ENCODE measurements at places on chromosomes 4 and X.

- no peak overlapping the region for H3K4me3 ChIP-seq
- no peaks in the 10 kb centered on the region for H3K4me1 ChIP-seq
- H3K27ac ChIP-seq: no peak overlapping the region
- no peaks in the 10 kb centered on the region for H3K27me3 ChIP-seq
Measured at GRCh38 chr4:20311856-20312255, 60.2 kb downstream of the SLIT2 start.

- H3K36me3 ChIP-seq: no peaks in the 10 kb centered on the region
- H3K27ac ChIP-seq: no peak overlapping the region
- DNase-seq: no peak
- H3K4me1 ChIP-seq: no peaks in the 10 kb centered on the region
Measured at GRCh38 chr4:182518421-182518820, 275.2 kb downstream of the TENM3 start.

GRCh38 chr4:8016527-8016926, 76.9 kb upstream of the AFAP1 start:
- no peak for DNase-seq
- H3K27ac ChIP-seq: no peak overlapping the region
- no peaks in the 10 kb centered on the region for H3K36me3 ChIP-seq
- no peak overlapping the region for H3K4me3 ChIP-seq

DNA sequence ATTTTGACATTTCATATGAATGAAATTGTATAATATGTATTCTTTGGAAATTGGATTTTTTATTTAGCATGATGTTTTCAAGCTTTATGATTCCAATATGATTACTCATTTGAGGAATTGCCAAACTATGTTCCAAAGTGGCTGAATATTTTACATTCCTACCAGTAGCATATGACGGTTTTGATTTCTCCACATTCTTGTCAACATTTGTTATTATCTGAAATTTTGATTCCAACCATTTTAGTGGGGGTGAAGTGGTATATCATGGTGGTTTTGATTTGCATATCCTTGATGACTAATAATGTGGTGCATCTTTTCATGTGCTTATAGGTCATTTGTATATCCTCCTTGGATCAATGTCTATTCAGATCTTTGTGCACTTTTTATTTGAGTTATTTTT, 2.6 kb upstream of the BEX1 start:
- H3K27ac ChIP-seq: no peak overlapping the region
- no peak overlapping the region for H3K4me3 ChIP-seq
- no peak for DNase-seq
- H3K27me3 ChIP-seq: no peaks in the 10 kb centered on the region

DNA sequence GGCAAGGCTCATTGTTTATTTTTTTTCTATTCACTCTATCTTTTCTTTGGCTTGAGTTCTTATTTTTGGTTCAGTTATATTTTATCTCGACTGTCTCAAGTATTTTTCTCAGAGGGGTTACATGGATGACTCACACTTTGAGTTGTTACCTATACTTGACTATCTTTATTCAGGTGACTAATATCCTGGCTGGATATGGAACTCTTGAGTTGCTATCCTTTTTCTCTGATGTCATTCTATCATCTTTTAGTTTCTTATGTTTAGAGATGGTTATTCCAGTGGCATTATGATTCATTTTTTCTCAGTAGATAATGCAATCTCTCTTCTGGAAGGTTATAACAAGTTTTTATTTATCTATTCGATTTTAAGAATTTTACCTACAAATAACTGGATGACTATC, 117.9 kb downstream of the COX18 start:
- no peak for DNase-seq
- H3K4me1 ChIP-seq: no peaks in the 10 kb centered on the region
- H3K36me3 ChIP-seq: no peaks in the 10 kb centered on the region
- H3K4me3 ChIP-seq: no peak overlapping the region
